GM12864 (cell line): ENCODE measurements at places on chromosomes 4 and X.
A peak's percentile ranks its signal among the peaks of the same experiment; 100 is the strongest.

DNA sequence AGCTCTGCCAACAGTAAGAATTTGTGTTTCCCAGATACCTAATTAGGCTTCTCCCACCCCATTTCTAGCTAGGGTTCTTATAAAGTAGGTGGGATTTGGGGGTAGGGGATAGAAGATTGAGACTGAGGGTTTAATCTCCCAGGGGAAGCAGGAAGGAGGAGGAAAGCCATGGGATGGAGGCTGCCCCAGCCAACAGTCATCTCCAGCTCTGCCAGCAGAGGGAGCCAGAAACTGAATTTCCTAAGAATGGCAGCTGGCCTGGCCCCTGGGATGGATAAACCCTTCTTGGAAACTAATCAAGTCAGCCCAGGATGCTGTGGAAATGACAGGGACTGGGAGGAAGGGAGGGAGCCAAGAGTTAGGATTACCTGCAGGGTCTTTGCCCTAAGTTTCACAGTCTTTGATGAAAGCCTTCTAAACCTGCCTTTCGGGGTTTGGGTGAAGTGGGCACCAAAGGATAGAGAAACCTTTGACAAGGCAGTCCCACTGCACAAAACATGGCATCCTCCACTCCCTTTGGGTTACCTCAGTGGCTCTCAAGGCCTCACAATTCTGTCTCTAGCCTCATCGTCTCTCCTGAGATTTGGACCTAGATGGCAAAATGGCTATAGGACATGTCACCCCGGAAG, 6.7 kb upstream of the ERCC6L start:
- DNase-seq = no peak

DNA sequence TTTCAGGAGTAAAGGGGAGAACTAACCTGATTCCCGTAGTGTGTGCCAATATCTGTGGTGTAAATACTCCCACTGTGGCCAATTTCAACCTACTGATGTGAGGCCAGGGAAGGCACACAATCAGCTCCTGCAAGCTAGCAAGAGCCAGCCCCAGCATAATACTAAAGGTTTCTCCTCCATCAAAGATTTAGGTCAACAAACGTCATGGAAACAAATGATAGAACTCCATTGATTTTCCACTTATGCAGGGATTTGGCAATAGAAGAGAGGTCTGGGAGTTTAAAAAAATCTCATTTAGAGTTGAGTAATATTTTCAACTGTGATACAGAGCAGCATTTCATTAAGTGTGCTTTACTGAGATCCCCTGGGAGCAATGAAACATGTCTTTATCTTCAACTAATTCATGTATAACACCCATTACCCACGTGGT, 15.8 kb upstream of the VEGFD start:
- no peak for DNase-seq

DNA sequence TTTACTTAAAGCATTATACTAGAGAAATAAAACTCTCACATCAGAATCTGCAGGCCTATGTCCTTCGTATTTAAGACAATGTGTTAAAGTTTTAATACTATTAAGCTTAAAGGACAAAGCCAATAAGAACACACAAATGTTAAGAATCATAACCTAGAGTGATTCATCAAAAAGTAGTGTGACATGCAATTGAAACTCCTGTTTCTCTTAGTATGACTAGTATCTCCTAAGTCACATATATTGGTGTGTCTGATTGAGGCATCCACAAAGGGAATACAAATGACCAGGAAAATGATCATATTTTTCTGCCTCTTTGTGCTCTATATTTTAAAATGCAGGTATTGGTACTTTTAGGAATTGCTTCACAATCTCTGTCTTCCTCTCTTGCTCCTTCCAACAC, 23.8 kb downstream of the GPRASP3 start:
- DNase-seq = no peak

GRCh38 chr4:55397126-55397436, 1.3 kb downstream of the TMEM165 start:
- no peak for DNase-seq

GRCh38 chr4:20926529-20926928, 226.3 kb downstream of the PACRGL start:
- DNase-seq = no peak

DNA sequence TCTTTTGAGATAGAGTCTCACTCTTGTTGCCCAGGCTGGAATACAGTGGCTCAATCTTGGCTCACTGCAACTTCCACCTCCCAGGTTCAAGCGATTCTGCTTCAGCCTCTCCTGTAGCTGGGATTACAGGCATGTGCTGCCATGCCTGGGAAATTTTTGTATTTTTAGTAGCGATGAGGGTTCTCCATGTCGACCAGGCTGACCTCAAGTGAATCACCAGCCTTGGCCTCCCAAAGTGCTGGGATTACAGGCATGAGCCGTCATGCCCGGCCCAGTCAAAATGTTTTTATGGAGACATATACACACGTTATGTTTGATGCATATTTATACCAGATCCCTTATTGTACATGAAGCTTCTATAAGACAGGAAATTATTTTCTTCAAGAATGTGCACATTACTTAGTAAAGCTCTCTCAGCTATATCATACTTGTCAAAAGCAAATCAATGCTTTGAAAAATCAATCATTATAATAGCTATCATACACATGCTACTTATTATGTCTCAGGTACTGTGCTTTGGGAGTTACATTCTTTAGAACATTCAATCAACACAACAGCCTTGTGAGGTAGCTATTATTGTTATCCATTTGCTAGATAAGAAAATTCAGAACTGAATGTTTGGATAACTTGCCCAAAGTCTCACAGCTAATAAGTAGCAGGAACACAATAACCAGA, 269.2 kb downstream of the FSTL5 start:
- no peak for DNase-seq

DNA sequence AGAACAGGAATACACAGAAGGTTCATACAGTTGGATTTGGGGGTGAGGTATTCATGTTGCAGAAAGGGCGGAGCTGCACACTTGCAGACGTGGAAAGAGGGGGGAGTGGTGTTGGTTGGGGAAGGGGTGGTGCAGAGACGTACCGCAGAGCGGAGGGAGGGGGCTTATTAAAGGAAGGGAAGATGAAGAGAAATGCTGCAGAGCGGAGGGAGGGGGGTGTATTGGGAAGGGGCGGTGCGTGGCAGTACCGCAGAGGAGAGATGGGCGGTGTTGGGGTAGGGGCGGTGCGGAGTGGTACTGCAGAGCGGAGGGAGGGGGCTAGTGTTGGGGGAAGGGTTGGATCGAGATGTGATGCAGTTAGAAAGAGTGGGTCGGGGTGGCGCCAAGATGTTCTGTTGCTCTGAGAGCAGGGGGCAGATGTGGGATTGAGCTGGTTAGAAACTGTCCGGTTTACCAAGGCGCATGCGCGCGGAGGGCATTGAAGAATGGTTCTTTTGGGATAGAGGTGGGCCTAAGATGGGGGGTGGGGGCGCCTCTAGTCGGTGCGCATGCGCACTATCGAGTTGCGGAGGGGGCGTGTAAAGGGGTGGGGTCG, 900 bp downstream of the TRO start:
- peak; percentile 10 for DNase-seq

GRCh38 chrX:150573702-150574101, 5.3 kb downstream of the MTM1 start:
- DNase-seq = peak; percentile 16

- no peak for DNase-seq
These were observed 207.3 kb downstream of the FBXW7 start for GRCh38 chr4:152328582-152328981.

GRCh38 chrX:37818031-37818430, 29.3 kb downstream of the DYNLT3 start:
- DNase-seq = no peak

- no peak for DNase-seq
These were observed 48.3 kb downstream of the RAB33B start for GRCh38 chr4:139501927-139502899.

DNA sequence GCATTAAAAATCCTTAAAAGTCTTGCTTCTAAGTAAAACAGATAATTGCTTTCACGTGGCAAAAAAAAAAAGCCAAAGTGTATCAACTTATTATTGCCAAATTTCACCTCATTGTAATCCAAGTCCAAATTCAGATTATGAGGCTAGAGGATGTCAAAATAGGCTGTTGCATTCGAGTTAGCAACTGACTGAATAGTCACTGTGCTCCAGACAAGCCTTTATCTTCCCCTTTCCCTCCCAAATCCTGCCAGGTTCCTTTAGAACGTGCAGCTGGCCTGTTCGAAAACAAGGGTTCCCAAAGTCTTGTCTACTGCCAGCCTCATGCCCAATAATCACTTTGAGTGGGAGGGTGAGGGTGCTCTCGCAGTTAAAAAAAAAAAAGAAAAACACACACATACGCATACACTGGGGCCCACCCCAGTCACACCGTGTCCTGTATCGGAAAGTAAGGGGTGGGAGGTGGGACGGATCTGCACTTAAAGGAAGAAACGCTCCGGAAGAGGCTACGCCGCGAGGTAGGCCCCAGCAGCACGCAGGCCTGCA, 603 bp downstream of the MAD2L1 start:
- peak; percentile 65 for DNase-seq

DNA sequence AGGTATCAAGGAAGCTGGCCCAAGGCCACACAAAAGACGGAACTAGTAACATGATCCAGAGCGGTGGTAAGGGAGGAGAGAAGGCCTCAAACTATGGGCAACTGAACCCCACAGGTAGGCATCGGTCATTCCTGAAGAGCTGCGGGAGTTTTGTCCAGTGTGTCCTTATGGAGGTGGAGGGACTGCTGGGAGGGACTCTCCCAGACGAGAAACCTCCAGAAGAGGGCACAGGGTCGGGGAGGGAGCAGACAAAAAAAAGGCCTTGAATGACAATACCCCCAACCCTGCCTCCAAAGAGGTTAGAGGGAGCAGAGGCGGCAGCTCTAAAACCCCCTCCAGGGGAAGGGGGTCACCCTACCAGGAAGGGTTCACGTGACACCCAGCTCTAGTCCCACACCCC, 6.5 kb downstream of the PQBP1 start:
- DNase-seq = no peak

GRCh38 chrX:17674601-17675000, 62.7 kb upstream of the SCML1 start:
- no peak for DNase-seq

DNA sequence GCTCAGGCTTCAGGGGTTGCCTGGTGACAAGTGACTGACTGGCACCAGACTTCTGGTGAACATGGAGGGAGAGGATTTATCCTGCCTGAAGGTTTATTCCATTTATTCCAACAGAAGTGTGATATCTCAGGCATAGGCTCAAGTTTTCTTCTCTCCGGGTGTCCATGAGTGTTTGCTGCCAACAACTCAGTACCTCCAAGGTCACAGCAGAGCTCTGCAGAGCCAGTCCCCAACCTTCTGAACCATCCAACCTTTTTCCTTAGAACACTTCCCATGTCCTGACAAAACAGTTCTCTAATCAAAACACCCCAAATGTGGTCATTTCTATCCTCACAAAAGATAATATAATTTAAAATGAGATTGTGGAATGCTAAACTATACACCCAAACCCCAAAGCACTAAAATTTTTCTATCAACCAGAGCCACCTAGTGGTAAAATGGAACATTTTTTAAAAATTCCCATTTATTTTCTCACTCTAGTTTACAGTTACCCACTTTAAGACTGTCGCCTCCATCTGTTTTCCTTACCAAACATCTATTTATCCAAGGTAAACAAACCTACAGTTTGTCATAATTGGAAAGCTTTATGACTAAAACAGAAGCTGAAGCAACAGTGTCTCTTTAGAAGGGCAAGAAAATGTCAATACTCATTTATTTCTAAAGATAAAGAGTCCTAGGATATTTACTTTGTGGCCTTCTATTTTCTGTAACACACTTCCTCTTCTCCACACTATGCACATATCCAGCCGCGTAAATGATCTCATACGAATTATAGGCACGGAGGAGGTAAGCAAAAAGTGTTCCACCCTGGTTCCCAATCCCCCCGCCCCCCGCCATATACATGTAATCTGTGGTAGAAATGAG, 39.5 kb downstream of the TMEM154 start:
- no peak for DNase-seq

DNA sequence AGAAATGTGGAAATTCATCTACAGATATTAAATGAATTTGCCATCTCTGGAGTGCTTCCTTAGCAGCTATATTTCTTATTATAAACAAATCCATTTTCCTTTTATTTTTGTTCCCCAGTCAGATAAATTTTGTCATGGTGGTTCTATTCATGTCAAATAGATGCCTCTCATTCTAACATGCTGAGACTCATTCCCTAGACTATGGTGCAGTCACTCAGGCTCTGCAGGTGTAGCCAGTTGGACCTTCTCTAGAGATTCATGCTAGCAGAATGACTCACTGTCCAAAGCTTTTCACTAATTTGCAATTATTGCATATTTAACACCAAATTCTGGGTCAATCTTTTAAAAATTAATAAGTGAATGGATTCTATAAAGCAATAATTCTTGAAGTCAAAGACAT, 1392.7 kb downstream of the PCDH7 start:
- no peak for DNase-seq

GRCh38 chrX:70183091-70183490, 5.8 kb downstream of the DGAT2L6 start:
- no peak for DNase-seq
